ENCODE measurements at places on chromosomes 16 and 17.
A peak's percentile ranks its signal among the peaks of the same experiment; 100 is the strongest.

GRCh38 chr17:867896-868489 lies 85.8 kb downstream of the MRM3 start:
- no peak for DNase-seq

GRCh38 chr17:76359375-76359774 lies 5.7 kb upstream of the PRPSAP1 start:
- DNase-seq = no peak

- DNase-seq = no peak
Observed at GRCh38 chr16:54879681-54880080, 51.0 kb upstream of the IRX5 start.

DNA sequence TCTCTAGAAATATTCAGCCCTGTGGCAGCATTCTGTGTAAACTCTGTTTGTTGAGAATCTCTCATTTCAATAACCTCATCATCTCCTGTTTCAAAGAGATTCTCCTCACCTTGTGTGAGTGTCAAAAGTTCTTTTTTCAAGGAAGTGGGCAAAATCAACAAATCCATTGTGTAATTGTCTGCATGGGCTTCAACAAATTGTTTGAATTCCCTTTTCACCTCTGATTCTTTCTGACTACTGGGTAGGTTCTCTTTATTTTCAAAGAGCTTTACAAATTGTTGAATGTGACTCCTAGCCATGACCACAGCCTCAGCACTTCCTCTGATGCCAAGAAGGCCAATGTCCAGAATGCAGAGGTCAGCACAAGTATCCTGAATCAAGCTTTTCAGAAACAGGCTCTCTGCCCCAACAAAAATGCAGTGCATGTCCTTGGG lies 48.0 kb downstream of the N4BP1 start:
- no peak for DNase-seq

DNA sequence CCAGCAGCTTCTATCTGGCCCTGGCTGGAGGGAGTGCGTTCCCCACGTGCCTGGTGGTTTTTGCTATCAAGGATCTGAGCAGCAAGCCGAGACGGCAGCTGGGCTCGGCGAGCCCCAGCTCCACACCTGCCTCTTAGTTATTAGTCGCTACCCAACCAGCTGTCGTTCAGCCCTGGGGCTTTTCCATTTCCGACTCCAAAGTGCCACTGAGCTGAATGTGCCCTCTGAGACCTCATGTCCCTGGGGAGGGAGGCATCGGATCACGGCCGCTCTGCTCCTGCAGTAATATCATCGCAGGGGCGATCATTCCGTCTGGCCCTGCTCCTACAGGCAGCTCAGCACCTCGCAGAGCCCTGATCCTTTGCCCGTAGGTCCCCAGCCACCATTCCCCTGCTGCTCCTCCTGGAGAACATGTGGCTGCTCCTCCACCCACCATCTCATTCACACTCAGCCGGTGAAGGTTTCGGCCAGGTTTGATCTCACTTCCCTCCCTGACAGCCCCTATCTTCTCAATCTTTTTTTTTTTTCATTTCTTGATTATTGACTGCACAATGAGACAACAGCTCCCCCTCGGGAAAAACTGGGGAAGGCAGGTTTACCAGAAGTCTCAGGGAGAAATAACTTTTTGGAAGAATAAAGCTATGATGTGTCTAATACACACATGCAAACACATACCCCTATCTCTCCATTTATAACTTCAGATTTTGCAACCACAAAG lies 86.7 kb downstream of the ZFHX3 start:
- peak; percentile 75 for DNase-seq

- no peak for DNase-seq
Observed at GRCh38 chr17:12789481-12790248, at the start of gene ARHGAP44. ARHGAP44 (plus strand) TSS chr17:12789498; CDS start chr17:12789839, 341 bp downstream.

GRCh38 chr17:63033142-63033541 lies 67.1 kb downstream of the TANC2 start:
- no peak for DNase-seq

All from NCI-H1436 treated with DMSO at 0.1 percent for 48 hours (cell line).